ENCODE measurements at places on chromosomes 4 and X.

GRCh38 chrX:107710617-107711391 is 64.8 kb downstream of the TSC22D3 start:
- peak; percentile 94 for DNase-seq

- DNase-seq: no peak
These were observed 280.9 kb downstream of the ARAP2 start for GRCh38 chr4:35963383-35963782.

GRCh38 chr4:136241221-136241986 is 1290.9 kb downstream of the PCDH18 start:
- no peak for DNase-seq

DNA sequence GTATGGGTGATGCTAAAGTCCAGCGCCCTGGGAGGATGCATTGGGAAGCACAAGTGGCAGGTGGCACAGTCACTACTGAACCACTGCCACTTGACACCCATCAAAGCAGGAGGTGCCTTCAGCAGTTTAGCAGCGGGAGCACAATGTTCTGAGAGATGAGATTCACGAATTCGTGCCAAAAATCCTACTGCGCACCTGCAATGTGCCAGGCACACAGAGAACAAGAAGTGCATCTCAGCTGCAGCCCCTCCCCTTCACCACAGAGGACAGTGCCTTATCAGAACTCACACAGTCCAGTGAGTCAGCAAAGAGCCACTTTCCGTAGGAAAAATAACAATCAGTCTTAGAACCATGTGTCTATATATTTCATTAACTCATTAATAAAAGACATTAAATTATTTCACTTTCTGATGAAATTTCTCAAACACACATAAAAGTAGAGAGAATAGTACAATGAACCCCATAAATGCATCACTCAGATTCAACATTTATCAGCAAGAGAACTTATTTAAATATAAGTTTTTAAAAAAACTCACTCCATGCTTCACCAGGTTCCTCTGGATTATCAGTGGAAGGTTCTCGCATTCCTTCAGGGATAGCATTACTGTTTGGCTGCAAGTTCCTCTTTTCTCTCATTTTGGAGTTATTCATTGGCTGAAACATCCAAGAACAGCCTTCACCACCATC is 47.0 kb downstream of the BEND2 start:
- DNase-seq: no peak

GRCh38 chrX:71814123-71814912 is 51.2 kb downstream of the CXorf49B start:
- DNase-seq: no peak

- no peak for DNase-seq
These were observed 320.8 kb upstream of the RASGEF1B start for GRCh38 chr4:81792521-81792920.

- peak; percentile 35 for DNase-seq
These were observed 5.2 kb upstream of the TCEANC start for GRCh38 chrX:13647709-13648212.

GRCh38 chr4:77927991-77928925 is 65.6 kb downstream of the MRPL1 start:
- DNase-seq: no peak

DNA sequence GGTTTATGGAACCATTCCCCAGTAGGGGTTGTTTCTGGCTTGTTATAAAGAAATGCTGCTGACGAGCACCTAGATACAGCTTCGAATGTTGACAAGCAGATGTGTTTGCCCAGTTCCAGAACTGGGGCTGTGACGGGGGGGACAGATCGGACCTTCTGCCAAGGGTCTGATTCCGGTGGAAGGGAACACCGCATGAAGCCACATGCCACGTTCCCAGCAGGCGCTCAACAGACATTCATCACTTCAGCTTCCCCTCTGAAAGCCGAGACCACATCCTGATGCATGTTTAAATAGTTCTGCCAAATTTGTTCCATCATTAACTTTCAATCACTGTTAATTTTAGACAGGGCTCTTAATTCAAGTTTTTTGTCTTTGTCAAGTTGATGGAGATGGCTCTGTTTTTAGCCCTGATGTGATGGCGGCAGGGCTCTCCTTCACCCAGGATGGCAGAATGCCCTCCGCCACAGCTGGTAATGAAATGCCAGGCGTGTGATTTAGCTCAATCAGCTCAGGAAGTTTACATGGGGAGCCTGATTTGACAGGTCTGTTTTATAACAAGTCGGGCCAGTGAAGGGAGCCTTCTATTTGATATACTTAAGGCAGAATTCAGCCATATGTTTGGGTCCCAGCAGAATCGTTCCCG is 57.4 kb downstream of the PSAPL1 start:
- no peak for DNase-seq

DNA sequence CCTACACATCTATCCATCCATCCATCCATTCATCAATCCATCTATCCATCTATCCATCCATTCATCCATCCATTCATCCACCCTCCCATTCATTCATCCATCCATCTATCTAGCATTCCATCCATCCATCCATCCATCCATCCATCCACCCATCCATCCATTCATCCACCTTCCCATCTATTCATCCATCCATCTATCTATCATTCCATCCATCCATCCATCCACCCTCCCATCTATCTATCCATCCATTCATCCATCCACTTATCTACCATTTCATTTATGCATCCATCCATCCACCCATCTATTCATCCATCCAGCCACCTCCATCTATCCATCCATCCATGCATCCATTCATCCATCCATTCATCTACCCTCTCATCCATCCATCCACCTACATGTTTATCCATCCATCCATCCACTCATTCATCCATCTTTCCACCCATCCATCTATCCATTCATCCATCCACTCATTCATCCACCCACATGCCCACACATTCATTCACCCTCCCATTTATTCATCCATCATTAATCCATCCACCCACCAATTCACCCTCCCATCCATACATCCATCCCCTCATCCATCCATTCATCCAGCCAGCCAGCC is 258.5 kb downstream of the CRLF2 start:
- DNase-seq: no peak

- peak; percentile 63 for DNase-seq
These were observed 1.1 kb downstream of the MOB1B start for GRCh38 chr4:70903291-70903603.

GRCh38 chrX:136780241-136780640 is 491 bp downstream of the ARHGEF6 start:
- DNase-seq: peak; percentile 14

- no peak for DNase-seq
These were observed 34.9 kb upstream of the ANXA10 start for GRCh38 chr4:168057412-168057811.

DNA sequence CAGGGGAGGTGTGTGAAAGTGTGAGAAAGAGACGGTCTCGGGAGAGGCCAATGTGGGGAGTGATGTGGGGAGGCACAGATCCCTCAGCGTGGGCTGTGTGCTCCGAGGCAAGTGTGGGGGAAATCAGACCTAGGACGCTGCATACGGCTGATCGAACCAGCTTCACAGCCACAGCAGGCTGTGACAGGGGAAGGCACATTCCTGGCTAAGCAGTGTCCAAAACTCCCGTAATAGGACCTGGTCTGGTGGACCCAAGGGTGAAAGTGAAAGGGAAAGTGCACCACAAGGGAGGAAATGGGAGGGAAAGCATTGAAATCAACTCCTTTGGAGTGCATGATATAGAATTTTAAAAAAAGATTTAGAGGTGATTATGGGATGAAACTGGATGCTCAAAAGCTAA is 10.9 kb upstream of the RHOXF2 start:
- DNase-seq: no peak

DNA sequence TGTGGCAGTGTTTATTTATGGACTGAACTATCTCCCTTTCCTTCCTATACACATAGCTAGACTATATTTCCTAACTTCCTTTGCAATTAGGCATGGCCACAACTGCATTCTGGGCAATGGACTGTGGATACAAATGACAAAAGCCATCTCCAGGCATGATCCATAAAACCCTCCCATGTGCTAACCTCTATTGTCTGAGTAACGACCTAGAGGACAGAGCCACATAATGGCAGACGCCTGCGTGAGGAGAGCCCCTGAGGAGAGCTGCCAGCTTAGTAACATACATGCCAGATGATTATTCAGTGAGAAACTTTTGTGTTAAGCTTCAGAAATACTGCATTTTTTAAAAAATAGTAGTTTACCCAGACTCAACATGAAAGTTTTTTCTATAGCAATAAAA is 142.9 kb downstream of the ADGRA3 start:
- no peak for DNase-seq

- no peak for DNase-seq
These were observed 383.2 kb downstream of the EPHA5 start for GRCh38 chr4:65287071-65287470.
